ENCODE measurements at places on chromosomes 7 and 10.

DNA sequence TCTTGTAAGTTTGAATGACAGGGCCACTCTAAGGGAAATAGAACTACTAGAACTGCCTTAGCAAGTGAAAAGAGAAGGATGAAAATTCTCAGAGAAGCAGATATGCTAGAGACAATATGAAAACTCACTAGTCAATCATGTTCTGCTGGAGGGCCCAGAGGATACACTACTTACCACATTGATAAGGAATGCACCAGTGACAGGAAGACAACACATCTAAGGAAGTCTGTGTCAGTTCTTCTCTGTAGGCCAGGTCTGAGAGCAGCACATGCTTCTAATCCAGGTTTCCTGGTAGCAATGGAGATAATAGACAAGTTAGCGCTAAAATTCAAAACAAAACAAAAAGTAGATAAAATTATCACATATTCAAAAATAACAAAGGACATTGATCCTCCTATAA lies 235.2 kb upstream of the AKR1E2 start:
- DNase-seq, result no peak

GRCh38 chr10:99234041-99234790 lies 1.4 kb downstream of the HPSE2 start:
- DNase-seq, result peak; percentile 23

DNA sequence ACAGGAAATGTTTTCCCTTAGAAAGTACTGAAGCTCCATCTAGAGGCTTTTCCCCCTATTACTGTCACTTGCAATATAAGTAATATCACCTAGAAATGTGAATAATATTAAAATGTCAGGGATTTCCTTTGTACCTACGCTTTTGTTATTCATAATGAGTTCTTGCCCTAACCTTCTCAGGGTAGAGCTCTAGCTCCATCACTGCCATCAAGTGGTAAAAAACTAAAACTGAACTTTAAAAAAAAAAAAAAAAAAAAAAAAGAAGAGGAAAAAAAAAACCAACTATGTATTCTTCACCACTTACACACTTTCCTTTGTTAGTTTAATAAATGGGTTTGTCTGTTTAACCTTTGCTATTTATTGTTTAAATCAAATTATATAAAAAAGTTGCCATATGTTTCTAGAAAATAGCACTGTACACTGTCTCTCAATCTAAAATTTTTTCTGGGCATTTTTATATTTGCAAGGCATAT lies 49.9 kb downstream of the DNAJC1 start:
- no peak for DNase-seq

DNA sequence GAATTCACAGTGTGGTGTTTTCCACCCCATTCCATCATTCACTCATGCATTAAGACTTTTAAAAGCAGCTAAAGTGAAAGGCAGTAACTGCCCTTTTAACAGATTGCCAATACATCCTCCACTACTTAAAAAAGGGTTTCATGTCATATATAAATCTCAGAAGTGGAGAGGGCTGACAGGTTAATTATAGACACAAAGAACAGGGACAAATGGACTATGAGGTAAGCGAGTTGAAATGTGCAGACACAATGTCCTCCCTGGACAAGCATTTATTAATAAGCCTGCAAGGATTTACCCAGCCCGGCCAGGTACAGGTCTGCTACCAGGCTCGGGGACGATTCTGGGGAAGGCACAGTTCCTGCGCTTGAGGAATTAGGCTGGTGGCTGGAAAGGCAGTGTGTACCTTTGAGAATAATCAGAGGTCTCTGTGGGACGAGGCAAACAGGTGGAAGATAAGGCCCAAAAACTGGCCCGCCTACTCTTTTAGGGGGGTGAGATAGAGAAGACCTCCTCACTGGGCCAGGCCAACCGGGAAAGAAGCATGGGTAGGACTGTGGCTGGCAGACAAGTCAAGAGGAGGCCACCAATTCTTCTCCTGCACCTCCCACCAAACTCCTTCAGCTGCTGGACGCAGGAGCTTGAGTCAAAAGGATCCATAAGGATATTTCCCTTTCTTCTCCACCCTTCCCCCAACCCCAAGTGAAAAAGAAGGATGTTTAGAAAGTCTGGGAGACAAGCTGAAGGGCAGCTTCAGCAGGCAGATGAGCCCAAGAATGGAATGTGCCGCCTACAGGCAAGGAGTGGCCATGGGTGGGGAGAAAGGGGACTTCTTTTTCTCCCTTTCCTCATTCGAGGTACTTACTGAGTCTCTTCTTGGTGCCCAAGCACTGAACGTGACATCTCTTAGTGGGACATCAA lies 1.5 kb downstream of the PDLIM1 start:
- DNase-seq, result no peak

GRCh38 chr7:69078997-69079769 lies 519.1 kb upstream of the AUTS2 start:
- DNase-seq, result peak; percentile 7

- DNase-seq, result no peak
These were observed 296.9 kb downstream of the SORCS3 start for GRCh38 chr10:104938031-104938430.

GRCh38 chr7:48067475-48067874 lies 21.6 kb upstream of the UPP1 start:
- DNase-seq, result no peak

DNA sequence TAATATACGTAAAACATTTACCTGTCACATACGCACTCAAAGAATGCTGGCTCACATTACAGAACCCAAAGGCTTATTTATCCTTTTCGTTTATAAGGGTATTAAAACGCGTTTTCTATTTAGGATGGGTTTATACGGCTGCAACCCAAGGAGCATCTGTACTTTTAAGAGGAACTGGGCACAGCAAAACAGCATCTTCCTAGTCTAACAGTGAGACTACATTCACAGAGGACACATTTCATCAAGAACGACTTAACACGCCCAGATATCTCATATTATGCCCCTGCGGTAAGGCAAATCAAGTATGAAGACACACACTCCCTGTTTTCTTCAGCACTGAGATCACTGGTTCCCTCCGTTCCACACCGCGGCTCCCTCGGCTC lies 533 bp upstream of the DMTF1 start:
- DNase-seq, result no peak

DNA sequence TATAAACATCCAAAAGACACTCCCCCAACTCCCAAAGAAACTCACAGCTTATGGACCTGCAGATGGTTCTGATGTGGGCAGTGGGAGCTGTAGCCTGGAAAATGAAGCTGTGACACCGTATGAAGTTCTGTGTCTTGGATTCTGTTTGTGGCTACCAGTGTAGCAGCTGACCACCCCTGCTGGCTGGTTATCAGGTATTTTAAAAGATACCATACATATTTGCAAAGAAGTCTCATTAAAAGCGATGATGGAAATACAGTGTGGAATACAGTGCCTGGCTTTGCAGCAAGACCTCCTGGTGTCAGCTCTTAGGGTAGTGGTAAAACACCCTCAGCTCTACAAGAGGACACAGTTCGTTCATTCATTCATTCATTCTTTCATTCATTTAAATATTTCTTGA lies 194.3 kb upstream of the PRKCQ start:
- no peak for DNase-seq

- no peak for DNase-seq
These were observed 9.8 kb downstream of the PODXL start for GRCh38 chr7:131546583-131547141.

DNA sequence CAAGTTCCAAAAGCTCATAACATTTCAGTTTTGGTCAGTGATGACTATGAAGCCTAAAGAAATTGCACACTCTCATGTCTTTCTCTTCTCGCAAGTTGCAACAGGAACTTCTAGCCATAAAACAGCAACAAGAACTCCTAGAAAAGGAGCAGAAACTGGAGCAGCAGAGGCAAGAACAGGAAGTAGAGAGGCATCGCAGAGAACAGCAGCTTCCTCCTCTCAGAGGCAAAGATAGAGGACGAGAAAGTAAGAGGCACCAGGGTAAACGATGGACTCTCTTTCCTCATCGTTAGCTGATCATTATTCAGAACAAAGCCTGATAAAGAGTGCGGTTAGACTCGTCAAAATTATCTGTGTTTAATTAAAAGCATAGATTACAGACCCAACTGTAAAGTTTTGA lies 94.7 kb downstream of the HDAC9 start:
- no peak for DNase-seq

DNA sequence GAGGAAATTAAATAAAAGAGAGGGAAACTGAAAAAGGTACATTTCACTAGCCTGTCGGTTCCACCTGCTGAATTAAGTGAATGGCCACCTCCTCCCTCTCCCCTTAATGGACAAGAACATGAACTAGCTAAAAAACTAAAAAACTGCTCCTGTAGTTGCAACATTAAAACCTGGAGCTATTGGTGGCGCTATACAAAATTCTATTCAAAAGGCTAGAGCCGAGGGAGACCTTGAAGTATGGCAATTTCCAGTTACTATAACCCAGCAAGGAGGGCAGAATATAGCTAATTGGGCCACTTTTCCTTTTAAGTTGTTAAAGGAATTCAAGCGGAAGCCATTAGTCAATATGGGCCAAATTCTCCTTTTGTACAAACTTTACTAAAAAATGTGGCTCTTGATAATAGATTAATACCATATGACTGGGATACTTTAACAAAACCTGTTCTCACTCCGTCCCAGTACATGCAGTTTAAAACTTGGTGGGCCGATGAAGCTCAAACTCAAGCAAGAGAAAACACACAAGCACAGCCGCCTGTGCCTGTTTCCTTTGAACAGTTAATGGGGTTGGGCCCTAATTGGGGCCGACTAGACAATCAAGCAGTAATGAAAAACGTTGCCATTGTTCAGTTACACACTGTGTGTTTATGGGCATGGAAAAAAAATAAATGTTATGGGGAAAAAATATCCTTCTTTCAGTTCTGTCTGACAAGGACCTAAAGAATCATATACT lies 6.5 kb upstream of the CHST3 start:
- no peak for DNase-seq

DNA sequence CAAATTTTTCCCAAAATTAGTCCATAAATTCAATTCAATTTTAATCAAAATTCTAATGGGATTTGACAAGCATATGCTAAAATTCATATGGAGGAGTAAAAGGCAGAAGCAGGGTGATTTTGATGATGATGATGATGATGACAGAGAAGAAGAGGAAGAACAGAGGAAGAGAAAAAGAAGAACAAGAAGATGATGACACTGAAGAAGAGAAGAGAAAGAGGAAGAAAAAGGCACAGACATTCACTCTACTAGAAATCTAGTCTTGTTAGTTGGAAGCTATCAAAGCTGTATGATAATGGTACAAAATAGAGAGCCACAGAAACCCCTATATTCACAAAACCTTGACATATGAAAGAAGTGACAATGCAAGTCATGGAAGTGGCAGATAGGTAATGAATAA lies 157.9 kb downstream of the ELMO1 start:
- no peak for DNase-seq

- DNase-seq, result no peak
These were observed 4.8 kb upstream of the AOC1 start for GRCh38 chr7:150847536-150847935.

DNA sequence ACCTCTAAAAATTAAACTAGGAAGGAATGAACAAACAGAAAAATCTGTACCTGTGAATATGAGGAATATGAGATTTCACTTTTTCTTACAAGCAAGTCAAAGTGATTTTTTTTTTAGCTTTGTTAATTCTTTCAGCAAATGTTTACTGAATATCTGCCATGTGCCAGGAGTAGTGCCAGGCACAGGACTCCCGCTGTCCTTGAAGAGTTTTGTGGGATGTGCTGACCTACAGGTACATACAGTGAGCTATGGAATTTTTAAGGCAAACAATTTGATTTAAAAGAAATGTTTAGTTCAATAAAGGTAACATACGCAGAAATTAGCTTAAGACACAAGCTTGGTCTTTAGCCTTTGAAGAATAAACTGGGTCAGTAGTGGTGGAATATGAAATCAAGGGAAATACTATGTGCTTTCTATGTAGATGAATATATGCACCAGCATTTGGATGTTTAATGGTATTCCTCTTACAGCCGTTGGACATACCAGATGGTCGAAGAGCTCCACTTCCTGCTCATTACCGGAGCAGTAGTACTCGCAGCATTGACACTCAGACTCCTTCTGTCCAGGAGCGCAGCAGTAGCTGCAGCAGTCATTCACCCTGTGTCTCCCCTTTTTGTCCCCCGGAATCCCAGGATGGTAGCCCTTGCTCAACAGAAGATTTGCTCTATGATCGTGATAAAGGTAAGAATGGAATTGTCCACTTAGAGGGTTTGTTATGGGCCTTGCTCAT lies 102.0 kb downstream of the GLCCI1 start:
- no peak for DNase-seq

DNA sequence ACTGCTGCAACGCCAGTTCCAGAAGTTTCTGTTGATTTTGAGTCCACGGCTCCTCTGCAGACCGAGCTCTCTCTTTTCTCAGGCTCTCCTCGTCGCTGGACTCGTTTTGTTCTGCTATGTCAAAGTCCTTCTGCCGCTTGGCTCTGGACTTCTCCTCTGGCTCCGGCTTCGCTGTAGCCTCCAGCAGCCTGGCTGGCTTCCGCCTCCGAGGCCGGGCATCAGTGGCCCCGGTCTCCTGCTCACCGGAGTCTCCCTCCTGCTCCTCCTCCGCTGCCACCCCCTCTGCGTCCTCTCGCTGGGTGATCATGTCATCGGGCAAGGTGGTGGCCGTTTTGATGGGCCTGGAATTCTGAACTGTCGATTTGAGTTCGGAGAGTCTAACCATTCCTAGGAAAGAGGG lies 225.2 kb downstream of the MLLT10 start:
- no peak for DNase-seq

DNA sequence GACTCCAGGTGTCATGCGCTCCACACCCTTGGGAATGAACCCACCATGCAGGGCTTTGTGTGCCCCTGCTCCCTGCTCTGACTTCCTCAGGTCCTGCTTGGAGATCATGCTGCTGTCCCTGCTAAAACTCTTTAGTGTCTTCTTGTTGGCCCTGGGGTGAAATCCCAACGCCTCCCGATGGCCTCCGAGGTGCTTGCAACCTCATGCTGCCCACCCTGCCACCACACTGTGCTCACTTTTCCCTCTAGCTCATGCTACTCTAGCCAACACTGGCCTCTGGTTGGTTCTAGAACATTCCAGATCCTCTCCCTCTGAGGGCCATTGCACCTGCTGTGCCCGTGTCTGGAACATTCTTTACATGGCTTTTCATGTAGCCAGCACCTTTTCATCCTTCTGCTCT lies 227.7 kb downstream of the ADAM12 start:
- no peak for DNase-seq

DNA sequence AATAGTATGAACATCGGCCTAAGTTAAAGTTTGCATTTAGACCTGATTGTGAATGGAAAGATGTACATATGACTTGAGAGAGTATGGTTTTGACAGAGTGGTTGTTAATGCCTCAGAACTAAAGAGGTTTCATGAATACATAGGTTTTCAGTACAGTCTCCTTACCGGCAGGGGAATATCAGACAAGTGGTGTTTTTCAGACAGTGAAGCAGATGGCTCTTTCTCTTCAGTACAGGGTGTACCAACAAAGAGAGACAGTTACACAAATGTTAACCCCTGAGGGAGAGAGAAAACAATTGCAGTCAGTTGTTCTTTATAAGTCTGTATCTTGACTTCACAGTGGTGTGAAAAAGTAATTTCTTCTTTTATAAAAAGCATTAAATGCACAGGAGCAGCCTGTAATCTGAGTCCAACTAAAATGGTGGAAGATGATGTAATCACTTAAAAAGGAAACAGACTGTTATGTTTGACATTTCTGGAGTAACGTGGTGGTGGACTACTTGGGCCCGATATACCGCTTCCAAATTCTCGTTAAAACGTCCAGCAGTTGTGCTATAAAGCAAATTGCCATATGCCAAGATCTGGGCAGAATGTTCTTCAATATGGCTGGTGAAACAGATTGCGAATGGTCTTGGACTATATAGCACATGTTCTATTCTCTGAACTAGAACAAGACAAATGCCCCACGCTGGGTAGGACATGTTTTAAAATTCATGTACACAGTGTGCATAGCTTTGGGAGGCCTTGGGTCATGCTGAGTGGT lies 69.2 kb downstream of the SDK1 start:
- DNase-seq, result no peak

- DNase-seq, result no peak
These were observed 65.7 kb downstream of the AOAH start for GRCh38 chr7:36658335-36659171.

GRCh38 chr7:98974205-98974604 lies 95.9 kb downstream of the TRRAP start:
- DNase-seq, result no peak
